Stimulated activated CD4-positive, alpha-beta T cell treated with anti-CD3 and anti-CD28 coated beads, Interleukin-15, amount 100 ng/mL, for 48 hours (primary cell): ENCODE measurements at places on chromosomes 12 and 14.

DNA sequence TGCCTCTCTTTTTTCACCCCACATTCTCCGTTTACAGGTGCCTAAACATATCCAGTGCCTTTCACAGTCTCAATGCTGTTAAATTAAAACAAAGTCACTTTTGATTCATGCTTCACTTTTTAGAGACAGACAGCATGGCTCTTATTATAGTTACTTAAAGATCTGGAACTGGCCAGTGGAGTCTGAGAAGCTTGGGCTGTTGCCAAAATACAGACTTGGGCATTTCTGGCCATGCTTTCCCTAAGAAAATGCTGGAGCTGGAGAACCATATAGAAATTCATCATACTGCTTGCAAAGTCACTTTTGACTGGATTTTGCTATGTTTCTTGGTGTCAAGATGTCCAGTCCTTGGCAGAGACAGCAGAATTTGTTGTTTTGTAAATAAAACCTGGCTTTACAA is 12.2 kb upstream of the GPR68 start:
- DNase-seq = no peak

DNA sequence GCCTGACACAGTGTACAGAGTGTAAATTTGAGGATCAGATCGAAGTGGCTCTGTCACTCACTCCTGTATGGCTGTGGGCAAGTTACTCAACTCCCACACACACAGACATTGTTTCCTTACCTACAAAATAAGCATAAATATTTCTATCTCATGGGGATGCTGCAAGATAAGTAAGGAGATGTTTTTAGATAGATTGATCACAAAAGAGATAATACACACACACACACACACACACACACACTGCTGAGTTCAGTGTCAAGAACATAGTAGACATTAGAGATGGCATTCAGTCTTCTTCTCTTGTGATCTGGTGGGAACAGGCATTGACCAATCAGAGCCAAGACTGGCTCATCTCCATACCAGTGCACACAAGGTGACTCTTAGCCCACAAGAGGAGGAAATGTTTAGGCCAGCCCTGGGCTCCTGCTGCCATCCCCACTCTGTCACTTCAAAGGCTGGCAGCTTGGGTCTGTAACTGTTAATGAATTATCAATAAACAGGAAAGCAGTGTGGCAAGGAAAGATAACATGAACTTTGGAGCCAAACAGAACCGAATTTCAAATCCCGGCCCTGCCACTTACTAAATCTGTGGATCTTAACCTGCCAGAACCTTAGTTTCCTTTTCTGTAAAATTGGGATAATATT is 3.4 kb upstream of the RNASE8 start:
- no peak for DNase-seq

DNA sequence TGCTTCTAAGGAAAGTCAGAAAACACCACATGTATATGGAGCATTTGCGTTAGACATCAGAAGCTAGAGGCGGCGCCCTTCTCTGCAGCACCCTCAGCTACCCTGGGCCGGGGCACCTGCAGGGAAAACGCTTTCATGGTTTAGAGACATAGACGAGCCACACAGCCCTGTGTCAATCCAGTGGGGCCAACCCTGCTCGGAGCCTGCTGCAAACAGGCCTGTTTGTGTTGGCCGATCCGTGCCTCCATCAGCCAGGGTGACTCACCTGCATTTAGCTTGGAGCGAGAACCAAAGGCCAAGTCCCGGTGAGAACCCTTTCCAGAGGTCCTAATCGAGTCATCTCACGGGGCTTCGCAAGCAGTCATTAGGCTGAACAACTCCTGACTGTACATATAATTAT is 19.5 kb upstream of the FZD10 start:
- DNase-seq = no peak

DNA sequence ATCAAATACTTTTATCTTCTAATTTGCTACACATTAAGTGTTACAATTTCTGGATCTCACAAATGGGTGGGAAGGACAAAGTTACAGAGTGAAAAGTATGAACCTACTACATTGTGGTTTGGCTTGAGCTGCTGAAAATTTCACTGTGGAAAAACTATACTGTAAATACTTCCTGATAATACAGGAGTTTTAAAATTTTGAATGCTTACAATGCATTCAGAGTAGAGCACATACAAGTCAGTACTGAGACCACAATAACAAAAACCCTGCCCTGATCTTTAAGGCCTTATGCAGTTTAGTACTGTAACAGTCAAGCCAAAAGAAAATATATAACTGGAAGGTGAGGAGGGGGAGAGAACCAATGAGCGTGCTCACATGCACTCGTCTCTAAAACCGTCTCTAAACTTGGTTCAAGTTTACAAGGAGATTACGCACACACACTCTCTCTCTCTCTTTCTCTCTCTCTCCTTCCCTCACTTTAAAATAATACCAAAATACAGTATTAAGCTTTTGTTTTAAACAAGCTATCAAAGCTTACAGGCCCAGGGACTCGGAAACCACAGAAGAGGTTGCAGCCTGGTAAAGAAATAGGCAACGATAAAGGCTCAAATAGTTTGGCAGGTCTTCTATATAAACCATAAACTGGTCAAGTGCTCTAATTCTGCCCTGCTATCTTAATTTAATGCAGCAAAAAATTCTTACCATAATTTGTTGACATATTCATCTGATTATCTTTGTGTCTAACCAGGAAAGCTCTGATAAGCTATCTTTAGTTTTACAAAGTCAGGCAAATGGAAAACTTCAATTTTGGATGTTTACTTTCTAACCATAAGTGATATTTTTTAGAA is 58.0 kb downstream of the ATF7 start:
- no peak for DNase-seq

DNA sequence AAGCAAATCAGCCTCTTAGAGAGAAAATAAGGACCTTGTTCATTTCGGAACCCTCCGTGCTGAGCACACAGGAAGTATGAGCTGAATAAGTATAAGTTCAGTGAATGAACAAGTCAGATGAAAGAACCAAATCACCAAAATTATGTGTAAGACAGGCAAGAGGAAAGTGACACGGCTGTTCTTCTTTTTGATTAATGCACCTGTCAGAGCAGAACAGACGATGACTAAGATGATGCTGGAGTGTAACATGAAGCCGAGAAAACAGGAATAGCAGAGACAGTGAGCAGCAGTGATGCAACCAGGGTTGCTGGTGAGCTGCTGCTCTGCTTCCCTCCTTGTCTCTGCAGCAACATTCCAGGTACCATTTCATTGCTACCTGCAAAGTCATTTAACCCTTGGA is 861.1 kb downstream of the GALC start:
- DNase-seq = no peak

- DNase-seq = no peak
Observed at GRCh38 chr14:36653962-36654793, 7.5 kb upstream of the PAX9 start.

DNA sequence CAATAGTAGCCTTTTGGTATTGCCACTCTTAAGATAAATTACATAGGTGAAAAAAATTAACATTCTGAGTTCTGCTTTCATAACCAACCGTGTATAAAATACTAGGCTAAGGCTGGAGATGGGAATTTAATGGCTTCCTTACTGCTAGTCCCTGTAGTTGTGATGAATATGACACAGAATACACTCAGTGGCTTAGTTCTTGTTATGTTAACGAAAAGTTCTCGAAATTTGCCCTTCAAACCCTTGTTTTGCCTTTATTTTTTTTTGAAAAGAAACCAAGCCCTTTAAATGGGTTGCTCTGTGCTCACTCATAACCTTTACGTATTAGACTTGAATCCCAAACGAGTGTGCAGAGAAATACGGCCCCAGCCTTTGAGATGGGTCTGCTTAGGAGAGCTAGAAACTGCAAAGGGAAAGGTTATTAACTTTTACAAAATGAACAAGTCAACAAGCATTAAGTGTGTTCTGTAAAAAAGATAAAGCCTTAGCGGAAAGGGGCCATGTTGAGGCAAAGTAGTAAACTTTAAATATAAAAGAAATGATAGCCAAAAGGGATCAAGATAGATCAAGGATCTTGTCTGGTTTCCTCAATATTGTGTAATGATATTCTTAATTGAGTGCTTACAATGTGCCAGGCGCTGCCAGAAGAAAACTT is 1.7 kb downstream of the NUDT4 start:
- DNase-seq = no peak

- no peak for DNase-seq
Observed at GRCh38 chr14:58272588-58273372, 25.6 kb upstream of the ARID4A start.

DNA sequence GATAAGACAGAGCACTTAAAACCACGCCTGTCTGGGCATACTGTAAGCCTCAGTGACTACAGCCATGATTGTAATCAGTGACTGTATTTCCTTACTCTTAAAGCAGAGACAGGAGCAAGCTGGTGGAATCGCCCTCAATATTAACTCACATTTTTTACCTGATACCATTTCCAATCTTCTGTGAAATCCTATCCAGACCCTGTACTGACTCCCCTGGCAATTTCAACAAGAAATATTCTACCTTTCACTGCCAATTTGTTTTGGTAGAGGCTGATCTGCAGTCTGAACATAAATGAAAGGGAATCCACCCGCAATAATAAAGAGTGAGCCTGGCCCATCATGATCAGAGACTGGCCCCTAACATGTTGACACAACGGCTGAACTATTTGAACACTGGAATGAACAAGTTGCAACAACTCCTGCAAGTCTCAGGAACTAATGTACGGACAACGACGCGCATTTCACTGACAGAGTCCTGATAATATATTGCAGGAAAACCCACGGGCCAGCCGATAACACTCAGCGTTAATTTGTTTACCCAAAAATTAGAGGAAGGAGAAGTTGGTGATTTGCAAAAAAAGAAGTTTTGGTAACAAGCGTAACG is 195.5 kb upstream of the BTG1 start:
- no peak for DNase-seq

- peak; percentile 22 for DNase-seq
Observed at GRCh38 chr14:70856851-70857495, 47.7 kb upstream of the MAP3K9 start.

- peak; percentile 65 for DNase-seq
Observed at GRCh38 chr12:96194971-96195844, 1.0 kb downstream of the ELK3 start.

GRCh38 chr14:100580316-100581227 is 6.6 kb downstream of the BEGAIN start:
- no peak for DNase-seq

DNA sequence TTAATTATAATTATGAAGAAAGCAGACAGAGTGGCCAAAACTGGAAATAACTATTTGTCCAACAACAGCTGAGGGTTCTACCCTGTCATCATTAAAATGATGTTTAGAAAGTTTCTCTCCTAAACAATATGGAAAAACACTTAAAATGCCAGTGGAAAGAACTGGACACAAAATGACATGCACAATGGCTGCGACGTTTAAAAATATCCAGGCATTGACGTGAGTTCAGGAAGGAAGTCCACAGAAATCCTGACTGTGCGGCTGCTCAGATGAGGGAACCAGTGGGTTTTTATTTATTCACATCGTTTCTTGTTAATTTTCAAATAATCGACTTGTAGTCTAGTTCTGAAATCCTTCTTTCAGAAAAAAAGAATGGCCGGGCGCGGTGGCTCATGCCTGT is 58.3 kb downstream of the CCNK start:
- DNase-seq = no peak

DNA sequence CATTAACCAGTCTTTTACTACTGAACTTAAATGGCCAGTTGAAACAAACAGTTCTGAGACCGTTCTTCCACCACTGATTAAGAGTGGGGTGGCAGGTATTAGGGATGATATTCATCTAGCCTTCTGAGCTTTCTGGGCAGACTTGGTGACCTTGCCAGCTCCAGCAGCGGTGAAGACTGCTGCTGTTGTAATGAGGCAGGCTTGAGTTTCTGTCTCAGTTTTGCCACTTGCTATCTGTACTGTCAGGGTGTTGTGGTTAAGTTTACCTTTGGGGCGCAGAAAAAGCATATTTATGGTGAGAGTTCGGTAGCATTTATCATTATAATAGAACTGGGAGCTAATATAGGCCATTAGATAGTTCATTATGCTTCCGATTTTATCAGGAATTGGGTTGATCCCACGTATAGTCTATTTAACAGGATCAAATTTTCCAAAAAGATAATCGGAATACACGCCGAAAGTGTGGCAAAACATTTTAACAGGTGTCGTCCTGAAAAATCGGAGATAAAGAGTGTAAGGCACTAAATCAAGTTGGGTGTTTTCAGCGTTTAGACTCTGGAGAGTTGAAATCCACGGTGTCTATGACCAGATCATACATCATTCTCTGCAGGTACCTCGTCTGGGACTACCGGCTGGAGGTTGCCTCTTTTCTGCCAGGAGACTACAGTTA is 688 bp upstream of the NECAP1 start:
- no peak for DNase-seq

DNA sequence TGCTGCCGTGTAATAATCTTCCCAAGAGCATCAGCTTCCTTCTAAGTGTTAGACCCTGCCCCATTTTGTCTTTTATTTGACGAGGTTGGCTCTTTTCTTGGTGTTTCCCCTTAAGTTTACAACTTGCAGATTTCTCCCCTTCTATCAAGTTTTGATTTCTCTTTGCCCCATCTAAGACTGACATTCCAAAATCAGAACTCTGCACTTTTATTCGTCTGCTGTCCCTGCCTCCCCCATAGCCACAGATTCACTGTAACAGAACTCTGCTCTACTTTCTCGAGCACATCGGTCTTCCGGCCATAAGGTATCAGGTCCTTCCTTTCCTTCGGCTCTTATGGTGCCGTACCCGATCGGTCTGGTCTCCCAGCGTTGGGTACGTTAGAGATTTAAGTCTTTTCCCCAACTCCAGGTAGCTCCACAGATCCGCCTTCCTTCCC is 563 bp downstream of the DCP1B start:
- DNase-seq = no peak

DNA sequence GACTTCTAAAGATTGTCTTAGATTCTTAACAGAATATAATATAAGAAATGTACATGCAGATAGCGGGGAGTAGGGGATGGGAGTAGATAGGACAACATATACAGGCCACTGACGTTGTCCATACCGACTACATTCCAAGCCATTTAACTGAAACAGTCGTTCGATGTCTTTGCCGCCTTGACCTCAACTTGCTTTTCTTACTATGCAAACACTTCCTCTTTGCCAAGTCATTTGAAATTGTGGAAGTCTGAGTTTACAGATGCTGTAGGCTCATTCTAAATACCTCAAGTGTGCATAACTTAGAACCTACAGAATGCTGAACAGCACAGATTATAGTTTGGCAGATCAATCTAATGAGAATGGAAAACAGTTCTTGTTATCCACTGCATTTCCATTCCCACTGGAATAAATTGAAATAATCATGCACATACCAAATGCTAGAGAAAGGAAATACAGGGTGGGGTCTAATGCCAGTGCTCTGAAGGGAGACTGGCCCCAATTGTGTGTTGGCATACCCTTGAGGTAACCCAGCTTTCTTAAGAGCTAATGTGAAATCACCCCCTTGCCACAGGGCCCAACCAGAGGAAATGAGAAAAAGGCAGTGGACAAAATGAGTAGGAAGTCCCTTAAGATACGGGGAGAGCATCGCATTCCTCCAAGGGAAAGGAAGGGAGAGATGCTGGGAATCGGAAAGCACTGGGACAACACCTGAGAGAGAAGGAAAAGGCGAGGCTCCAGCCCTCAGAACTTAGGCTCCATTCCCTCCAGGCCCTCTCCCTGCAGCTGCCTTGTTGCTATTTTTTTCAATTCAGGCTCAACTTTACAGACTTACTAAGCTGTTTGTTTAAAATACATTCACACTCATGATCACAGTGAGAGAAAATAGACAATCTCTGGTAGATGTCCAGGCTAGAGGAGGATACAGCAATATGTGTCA is 380.9 kb upstream of the TMTC1 start:
- no peak for DNase-seq
